ENCODE measurements at places on chromosomes 2 and 18. TPM values are rescaled to one million over a fixed set of nuclear protein-coding genes. Genes with fewer than 3 reads are reported as not detected.

DNA sequence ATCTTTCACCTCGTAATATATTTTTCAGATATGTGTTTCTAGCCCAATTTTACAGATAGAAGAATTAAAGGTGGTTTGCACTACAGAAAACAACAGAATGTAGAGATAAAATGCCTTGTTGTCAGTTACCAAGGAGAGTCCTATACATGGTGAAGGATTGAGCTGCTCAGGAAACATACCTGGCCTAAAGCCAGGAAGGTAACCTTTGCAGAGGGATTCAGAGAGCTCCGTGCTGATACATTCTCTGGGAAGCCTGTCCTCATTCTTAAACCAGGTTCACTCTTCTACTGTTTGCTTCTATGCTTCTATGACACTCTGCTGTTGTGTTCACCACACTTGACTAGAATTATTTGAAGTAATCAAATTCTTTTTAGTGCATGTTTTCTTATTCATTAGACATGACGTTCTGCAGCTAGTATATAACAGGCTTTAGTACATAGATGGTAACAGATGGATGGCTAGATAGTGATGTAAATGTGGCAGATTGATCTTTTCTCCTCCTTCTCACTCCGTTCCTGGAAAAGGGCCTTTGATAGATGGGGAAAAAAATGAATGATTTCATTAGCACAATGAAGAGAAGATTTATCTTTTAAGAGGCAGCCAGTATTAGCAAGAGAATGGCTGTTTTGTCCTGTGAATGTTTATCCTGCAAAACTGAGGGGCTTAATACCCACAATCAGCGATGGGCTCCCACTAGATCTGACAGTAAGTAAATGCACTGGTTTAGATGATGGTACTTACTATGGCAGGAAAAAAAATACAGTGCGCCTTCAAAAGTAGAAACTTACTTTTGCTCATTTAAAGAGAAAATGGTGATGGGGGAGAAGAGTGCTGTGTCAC is 589.6 kb upstream of the FAM98A start:
- DNase-seq, result peak; percentile 2

GRCh38 chr2:25381502-25381901 is 39.8 kb upstream of the DNMT3A start:
- no peak for DNase-seq

DNA sequence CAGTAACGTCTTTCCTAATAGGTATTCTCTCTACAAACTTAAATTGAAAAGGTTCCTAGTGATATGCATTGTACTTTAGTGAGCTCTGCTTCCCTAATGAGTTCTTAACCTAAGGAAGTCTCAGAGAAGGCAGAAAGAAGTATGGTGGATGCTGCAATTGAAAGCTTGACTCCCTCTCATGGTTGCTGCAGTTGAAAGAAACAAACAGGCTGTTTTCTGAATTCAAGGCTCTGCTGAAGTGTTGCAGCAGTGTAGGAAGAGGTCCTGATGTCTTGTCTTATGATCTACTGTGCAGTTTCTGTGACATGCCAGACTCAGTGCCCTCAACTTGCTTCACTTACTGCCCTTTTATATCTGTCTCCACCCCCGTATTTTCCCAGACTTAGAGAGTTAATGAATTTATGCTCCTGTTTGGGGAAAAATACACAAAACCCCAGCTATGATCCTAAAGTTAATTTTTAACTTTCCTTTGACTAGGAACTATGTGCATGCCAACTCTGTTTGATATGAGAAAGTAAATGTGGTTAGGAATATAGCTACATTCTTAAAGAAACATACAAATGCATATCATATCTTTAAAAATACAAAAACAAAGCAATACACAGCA is 655.3 kb upstream of the FAM98A start:
- DNase-seq, result no peak

- no peak for DNase-seq
Measured at GRCh38 chr2:220071696-220072095, 444.3 kb downstream of the SLC4A3 start.

Gene SOWAHC
- 27.1 TPM for total RNA-seq

DNA sequence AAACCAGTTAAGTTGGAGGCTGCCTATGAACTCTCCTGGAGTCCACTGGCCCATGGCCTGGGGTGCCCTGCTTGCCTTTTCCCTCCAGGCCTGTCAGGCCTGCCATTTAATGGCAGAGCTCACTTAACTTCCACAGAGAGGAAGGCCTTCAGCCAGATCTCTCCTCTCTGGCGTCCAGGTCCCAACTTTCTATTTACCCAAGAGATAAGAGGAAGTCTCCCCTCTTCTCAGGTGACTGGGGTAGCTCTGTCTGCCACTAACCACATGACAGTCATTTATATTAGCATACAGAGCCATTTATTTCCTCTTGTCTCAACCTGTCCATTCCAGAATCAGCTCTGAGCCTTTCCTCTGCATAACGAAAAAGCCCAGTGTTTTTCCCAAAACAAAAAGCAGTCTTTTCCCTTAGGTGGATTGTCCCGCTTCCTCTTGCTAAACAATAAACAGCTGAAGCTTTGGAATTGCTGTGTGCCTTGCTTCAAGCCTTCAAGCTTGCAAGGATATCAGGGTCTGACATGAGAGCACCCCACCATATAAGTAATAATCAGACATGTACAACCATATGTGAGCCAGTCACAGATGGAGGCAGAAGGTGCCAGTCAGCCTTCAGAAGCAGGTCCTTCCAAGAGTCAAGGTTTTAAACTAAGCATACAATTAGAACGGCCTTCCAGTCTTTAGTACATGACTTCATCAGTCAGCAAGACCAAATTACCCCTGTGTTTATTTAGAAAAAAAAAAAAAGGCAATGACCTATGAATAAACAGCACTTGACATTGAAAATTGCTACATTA is 71.2 kb upstream of the STPG4 start:
- DNase-seq, result no peak

DNA sequence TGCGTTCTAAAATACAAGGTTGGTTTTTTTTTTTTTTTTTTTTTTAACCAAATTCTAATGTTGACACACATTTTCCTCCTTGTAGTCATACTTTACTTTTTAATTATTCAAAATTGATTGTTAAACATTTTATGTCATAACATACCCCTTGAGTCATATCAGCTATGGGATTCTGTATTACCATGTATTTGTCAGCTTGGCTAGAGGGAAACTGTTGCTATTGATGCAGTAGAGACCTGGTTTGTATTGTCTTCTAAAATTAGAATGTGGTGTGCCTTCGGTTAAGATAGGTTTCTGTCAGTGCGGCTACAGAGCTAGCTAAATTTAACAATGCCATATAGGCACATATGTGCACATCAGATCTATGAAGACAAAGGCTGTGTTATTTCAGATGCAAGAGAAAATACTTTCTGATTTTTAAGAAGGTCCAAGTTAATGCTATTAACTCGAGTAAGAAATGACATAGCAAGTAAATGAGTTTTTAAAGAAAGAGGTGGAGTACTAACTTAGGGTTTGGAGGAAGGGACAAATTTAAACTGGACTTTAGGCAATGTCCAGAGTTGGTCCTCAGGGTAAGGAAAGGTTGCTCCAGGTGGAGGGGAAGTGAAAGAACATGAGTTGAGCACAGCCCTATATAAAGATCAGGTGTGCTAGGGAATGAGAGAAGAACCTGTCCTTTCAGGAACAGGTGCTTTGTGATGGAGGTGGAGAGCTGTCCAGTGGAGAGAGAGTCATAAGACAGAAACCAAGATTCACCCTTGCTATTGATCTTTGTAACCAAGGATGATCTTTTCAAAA is 152.3 kb downstream of the PRPF40A start:
- no peak for DNase-seq

DNA sequence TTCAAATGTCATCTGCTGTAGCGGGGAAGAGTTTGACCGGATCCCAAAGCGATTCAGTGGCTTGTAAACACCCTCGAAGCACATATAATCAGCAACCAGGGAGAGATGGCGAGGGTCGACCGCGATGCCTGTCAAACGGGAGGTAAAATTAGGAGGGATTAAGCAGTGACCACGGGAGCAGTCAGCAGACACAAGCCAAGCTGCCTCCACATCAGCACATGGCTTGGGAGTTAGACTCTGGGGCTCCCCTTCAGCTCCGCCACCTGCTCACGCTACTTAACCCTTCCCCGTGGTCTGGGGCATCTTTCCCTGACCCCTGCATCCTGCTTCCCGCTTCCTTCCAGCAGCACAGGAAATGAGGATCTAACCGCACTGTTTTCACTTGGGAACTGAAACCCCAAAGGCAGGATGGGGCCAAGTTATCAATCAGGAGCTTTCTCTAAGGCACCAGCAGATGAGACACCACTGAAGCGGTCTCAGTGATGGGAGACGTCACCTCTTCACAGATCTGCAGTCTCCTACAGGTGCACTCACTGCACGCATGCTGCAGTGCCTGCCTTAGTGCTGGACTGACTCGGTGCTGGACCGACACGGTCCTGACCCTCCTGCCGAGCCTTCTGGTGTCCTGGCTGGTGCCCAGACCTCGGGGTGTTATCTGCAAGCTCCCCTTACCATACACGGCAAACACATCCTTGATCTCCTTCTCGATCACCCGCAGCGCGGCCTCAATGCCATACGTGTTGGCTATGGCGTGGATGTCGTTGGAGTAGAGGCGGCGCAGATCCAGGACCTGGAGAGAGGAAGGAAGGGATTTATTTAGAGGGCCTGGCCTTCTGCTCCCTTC is 77.5 kb downstream of the POLR1A start:
- no peak for DNase-seq

DNA sequence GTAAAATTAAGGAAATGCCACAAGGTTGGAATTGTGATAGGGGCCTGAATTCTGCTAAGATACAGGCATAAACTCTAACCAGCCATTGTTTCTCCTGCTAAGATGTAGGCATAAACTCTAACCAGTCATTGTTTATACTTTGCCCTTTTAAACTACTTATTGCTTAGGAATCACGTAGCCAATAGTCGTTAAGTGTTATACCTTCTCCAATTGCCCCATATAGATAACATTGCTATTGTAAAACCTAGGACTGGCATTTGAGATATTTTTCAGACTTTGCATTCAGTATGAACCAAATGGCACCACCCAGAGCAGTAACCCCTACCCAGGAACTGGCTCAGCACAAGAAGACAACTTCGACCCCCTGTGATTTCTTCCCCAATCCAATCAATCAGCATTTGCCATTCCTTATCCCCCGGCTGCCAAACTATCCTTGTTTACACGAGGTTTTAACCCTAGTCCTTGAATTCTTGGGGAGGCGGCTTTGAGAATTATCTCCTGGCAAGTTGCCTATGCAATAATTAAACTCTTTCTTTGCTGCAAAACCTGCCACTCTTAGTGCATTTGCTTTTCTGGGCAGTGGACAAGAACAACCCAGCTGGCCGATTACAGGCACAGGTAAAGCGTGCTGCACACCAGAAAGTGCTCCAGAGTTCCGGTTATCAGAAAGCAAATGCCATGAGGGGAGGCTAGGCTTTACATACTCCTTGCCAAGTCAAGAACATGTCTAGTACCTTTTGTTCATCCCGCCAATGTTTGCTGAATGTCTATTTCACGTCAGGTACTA is 167.6 kb downstream of the LAMA1 start:
- DNase-seq, result no peak

DNA sequence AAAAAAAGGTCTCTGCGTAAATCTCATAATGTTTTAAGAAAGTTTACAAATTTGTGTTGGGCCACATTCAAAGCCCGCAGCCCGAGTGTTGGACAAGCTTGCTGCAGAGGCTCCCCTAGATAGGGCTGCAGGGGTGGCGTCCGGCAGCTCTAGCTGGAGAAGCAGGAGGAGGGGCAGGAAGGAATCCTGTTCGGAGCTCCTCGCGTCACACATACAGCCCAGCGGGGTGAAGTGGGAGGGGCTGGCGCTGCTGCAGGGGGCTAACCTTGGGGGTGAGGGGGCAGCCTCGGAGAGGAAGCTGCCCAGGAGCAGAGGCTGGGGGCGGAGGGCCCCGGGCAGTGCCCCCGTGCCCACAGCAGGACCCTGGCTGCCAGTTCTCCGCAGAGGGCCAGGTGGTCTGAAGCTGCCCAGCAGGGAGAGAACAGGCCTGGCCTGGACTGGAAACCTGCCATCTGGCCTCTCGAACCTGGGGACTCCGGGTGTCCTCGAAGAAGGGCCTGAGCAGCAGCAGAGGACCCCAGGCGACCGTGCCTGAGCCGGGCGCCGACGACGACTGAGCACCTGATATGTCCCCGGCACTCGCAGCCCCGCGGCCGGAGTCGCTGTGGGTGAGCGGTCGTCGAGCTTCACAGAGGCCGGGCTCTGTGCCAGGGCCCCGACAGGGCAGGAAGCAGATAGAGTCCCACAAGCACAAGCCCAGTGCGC is 2.6 kb upstream of the GPR35 start:
- DNase-seq, result peak; percentile 58

Gene EVA1A
- 7.4 TPM for total RNA-seq

Gene AFTPH
- total RNA-seq, result 10.6 TPM

Gene GPR55
- 0.04 TPM for total RNA-seq

DNA sequence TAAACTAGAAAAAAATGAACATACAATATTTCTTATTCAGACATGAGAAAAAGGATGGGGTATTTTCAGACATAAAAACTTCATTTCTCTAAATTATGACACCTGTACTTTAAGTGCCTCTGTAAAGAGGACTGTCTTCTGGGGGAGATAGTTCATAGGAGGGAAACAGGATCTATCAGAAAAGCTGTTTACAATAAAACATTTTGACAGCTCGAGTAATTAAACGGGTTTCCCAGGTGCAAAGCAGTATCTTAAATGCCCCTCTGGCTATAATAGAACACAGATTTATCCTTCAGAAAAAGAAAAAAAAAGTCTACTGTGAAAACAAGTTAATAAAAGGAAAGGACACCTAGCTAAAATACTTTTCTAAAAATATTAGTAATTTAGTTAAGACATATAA is 311.4 kb upstream of the UBE2E3 start:
- DNase-seq, result no peak

DNA sequence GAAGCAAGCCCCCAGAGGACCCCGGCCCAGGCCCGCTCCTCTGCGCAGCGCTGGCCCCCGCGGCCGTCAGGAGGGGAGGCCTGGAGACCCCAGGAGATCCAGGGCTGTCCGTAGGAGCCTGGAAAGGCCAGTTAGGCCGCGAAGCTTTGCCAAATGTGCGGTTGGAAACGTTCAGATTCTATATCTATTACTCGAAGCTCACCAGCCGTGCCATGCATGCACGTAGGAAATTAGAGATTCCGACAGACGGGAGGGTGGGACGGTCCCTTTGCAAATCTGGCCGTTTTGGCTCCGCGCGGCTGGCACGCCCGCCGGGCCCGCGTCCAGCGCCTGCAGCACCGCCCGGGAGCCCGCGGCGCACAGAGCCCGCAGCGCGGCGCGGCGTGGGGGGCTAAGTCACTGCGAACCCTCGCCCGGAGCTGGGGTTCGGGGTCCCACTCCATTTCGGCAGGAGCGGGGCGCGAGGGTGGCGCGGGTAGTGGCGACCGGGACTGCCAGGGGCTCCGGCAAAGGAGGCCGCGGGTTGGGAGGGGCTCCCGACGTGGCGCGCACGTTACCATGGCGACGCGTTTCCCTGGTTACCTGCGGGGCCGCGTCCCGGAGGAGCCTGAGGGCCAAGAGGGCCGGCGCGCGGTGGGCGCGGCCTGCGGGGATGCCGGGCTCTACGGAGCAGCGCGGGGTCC is 488.6 kb upstream of the SMIM21 start:
- peak; percentile 98 for DNase-seq

Gene STAT4
- 1.5 TPM for total RNA-seq

- DNase-seq, result no peak
Measured at GRCh38 chr2:159032580-159032979, 64.1 kb downstream of the TANC1 start.

GRCh38 chr2:234305846-234306245 is 191.0 kb downstream of the ARL4C start:
- no peak for DNase-seq
